CD4-positive, alpha-beta memory T cell (primary cell): ENCODE measurements at places on chromosomes 2 and 18. TPM values are rescaled to one million over a fixed set of nuclear protein-coding genes. Genes with fewer than 3 reads are reported as not detected.
A peak's percentile ranks its signal among the peaks of the same experiment; 100 is the strongest.

GRCh38 chr2:165898381-165898780, 55.2 kb downstream of the TTC21B start:
- peaks cover 13% of the 10 kb centered on the region for H3K4me1 ChIP-seq
- H3K27me3 ChIP-seq, result no peaks in the 10 kb centered on the region
- DNase-seq, result no peak
- no peak overlapping the region for H3K27ac ChIP-seq
- no peak overlapping the region for H3K4me3 ChIP-seq

DNA sequence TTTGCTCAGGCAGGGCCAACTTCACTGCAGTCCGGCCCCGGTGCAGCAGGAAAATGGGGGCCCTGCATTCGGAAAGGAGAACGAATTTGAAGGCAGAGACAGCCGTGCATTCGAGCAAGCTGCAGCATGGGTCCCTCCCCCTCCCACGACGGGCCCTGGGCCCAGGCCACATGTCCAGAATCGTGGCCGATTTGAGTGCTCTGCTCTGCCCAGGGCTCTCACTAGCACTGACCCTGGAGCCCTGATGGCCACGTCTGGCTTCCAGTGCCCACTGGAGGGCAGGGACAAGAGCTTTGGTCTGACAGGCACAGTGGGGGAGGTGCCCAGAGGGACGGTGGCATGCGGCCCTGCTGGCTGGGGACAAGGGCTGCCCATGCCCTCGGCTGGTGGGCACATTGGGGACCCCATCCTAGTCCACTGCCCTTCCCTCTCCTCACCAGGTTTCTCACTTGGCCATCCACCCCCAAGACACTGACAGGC, 14.4 kb upstream of the KLHL30 start:
- H3K27ac ChIP-seq, result no peak overlapping the region
- H3K36me3 ChIP-seq, result no peaks in the 10 kb centered on the region
- H3K27me3 ChIP-seq, result no peaks in the 10 kb centered on the region
- DNase-seq, result no peak
- no peaks in the 10 kb centered on the region for H3K4me1 ChIP-seq
- H3K4me3 ChIP-seq, result no peak overlapping the region

DNA sequence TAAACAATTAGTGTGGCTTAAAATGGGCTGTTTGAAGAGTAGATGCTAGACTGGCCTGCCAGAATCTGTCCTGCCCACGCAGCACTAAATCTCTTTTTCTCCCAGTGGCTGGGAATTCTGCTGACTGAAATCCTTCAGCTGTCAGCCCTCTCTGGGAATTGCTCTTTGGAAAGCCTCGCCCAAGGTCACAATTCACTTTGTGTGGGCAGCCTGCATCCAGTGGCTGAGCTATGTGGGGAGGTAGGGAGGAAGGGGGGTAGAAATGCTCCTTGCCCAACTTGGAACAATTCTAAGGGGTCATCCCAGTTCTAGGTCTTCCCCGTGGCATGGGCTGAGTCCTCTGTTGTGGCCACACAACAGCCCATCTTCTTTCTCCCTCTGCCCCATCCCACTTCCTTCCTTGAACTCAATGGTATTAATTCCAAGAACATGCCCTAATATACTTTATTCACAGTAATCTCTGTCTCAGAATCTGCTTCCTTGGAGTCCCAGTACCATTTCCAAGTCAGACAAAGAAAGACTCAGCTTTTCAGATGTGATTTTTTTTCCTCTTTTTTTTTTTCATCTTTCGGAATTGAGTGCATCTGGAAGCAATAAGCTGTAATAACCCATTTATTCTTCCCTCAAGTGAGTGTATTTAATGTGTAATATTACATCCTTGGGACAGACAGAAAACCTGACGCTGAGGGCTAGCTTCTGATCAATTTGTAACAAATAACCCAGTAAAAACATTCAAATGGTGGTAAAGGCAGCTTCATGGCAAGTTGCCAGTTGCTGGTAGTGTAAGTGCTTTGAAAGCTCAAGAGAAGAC, 189.4 kb downstream of the GPD2 start:
- no peaks in the 10 kb centered on the region for H3K27me3 ChIP-seq
- DNase-seq, result no peak
- no peak overlapping the region for H3K27ac ChIP-seq
- H3K36me3 ChIP-seq, result no peaks in the 10 kb centered on the region
- H3K4me1 ChIP-seq, result no peaks in the 10 kb centered on the region

The MRO gene
- not detected for total RNA-seq

- peaks cover 43% of the 10 kb centered on the region for H3K4me1 ChIP-seq
- H3K27ac ChIP-seq, result peak overlapping the region; percentile 24
- no peak for DNase-seq
Observed at GRCh38 chr2:68809324-68810240, 61.6 kb downstream of the BMP10 start.
